ENCODE measurements at places on chromosomes 6 and 20.

GRCh38 chr6:12354499-12354898 is 64.3 kb downstream of the EDN1 start:
- DNase-seq = no peak

GRCh38 chr6:11317885-11318771 is 85.7 kb upstream of the NEDD9 start:
- DNase-seq = peak; percentile 76

DNA sequence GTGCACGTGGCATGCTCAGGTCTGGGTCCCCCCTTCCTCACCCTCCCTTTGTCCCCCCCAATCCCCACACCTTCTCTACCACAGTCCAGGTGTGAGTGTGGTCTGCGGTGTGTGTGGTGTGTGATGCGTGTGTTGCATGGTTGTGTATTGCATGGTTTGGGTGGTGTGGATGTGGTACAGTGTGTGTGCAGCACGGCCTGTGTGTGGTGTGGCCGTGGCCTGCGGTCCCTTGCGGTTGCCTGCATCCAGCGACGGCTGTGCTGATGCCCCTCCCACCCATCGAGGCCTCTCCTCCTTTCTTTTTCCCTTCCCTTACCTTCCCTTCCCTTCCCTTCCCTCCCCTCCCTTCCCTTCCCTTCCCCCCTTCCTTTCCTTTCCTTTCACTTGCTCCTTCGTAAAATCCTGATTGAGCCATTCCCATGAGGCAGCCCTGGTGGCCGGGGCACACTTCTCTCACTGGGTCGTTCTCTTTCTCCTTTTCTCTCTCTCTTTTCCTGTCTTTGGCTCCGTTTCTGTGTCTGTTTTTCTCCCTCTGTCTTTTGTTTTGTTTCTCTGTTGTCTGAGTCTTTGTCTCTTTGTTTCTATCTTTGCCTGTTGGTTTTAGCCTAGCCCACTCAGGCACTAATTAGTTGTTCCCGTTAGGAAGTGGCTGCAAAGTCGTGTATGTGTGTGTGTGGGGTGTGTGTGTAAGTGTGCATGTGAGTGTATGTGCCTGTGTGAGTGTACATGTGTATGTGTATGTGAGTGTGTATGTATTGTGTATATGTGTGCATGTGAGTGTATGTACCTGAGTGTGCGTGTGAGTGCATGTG is 65.7 kb downstream of the SRC start:
- DNase-seq = peak; percentile 35

GRCh38 chr20:46709055-46709458 is 392 bp upstream of the SLC2A10 start:
- no peak for DNase-seq

DNA sequence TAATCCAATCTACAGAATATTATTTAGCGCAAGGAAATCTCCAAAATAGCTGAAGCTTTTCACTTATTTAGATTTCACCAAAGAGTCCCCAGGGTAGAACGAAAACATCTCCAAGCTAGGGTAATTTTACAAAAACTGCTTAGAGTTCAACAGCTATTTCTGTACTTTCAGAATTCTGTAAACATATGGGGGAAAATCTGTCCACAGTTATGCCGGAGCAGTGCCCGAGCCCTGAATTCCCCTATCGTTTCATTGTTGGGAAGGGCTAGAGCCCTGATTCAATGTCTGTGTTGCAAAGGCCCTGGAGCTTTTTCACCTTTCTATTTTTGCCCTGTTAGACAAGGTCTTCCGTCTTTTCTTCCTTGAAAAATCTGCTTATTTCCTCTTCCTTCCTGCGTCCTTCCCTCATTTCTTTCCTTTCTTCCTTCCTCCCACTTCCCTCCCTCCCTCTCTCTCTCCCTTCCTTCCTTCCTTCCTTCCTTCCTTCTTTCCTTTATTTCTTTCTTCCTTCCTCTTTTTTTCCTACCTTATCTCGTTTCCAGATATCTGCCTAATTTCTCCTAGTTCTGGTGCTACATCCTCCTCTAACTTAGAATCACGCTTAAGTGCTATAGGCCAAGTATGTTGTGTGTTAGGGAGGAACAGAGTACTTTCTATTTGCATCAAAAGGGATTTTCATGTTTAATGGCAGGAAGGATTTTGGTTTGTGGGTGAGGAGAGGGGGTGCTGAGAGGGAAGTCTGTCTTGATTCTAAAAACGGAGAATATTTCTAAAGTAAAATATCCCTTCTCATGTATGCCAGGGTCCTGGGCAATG is 122.5 kb upstream of the BMP2 start:
- peak; percentile 85 for DNase-seq

DNA sequence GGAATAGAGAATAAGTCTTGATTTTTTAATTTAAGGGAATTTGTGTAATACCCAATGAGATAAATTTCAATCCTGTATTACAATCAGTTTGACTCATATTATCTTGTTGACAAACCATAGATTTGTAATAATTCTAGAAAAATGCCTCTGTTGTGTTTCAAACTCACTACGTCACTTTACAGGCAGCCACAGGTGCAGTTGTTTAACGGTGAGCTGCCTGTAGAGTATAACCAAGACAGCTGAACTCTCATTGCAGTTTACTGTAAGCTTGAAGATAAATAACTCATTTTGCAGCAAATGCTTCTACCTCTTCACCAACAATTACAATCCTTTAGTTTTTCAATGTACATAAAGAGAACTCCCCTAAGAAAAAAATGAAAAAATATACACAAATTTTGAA is 114.3 kb downstream of the PRKN start:
- no peak for DNase-seq

GRCh38 chr6:112934433-112935327 is 587.5 kb downstream of the RFPL4B start:
- no peak for DNase-seq

DNA sequence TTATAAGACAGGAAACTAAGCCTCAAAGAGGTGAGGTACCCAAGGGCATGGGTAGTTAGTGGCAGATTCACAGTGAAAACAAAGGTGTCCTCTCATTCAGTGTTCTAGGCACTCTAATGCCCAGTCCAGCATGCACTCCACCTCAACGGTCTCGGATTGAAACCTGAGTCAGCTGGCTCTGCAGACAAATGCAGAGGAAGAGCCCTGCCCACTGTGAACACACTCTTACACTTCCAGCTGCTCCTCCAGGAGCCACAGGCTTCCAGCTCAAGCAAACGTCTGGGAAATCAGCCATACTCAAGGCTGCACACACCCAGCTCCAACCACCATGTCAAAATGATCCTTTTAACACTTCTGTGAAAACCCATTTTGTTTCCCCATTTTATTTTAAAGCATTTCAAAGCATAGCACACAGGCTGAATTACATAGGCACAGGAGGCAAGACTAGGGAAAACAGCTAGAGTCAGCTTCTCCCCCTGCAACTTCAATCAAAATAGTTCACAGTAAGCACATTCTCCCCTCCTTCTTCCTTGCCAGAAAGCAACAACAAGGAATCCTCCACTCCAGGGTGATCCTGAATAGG is 3.0 kb upstream of the IL17A start:
- DNase-seq = no peak

GRCh38 chr20:23320317-23320716 is 30.3 kb upstream of the NXT1 start:
- peak; percentile 72 for DNase-seq

- no peak for DNase-seq
Observed at GRCh38 chr20:13816757-13817156, 31.9 kb downstream of the NDUFAF5 start.

GRCh38 chr6:15512721-15513120 is 150.1 kb downstream of the DTNBP1 start:
- DNase-seq = peak; percentile 73

GRCh38 chr6:3133515-3133914 is 15.0 kb downstream of the BPHL start:
- no peak for DNase-seq

DNA sequence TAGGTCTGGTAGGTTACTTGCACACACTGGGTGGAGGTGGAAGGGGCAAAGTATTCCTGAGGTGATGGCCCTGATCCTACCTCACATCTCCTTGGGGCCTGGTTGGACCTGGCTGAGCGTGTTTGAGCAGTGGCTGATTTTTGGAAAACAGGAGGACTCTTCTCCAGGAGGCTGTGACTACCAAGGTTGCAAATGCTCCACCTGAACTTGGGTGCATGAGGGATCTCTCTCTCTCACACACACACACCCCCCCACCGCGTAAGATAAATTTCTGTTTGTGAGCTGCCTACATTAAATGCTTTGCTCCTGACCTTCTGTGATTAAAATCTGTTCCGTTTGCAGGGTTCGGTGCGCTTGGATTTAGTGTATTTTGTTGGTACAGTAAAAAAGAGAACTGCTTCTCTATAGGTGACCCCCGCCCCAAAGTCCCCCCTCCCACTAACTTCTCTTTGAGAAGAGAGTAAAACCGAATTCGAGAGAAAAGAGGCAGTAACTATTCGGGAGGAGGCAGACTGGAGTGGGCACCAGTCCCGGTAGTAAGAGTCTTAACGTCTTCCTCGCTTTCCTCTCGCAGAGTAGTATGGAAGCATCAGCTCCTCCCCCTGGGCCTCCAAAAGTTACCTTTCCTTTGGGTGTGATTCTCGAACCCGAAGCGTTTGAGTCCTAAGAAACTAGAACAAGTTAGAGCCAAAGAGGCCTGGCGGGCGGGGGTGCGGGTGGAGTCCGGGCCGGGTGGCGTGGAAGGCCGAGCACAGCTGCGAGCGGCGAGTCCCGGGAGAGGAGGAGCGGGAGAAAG is 585 bp upstream of the DSE start:
- DNase-seq = no peak

- no peak for DNase-seq
Observed at GRCh38 chr20:46670228-46670584, 18.9 kb upstream of the SLC13A3 start.

DNA sequence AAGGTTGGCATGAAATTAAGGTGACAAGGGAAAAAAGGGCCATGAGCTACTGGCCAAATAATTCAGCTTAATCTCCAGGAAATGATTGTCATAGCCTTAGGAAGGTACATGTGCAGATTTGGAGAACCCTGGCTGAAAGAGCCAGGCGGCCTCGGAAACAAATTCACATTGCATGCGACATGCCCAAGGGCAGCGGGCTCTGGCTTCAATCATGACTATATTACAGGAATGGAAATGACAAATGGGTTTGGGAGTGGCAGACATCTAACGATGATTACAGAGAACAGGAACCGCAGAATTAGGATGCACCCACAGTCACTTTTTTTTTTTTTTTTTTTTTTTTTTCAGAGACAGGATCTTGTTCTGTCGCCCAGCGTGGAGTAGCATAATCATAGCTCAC is 112.4 kb upstream of the SALL4 start:
- DNase-seq = no peak

DNA sequence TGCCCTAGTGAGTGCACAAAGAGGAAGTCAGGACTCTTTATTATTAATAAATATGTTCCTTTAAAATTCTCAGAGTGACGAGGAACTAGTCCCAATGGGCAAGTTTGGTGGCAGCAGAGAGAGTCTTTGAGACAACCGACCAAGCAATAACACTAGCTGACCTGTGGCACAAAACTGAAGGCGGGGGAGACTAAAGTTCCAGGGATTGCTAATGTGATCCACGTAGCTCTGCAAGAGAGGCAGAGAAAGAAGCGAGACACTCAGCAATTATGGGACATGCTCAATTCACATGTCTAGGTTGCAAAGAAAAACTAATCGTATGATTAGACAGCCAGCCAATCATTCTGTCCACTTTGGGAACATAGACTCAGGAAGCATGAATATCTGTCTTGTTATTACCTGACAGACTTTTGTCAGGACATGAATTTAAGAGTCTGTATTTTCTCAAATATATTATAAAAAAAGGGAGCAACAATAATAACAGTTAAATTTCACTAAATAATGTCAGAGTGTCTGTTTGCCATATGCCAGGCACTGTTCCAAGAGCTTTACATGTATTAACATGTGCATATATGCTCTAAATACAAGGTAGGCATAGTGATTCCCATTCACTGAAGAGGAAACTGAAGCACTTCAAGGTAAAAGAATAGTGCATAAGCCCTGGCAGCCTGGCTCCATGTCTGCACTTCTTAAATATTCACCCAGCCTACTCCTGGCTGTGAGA is 81.0 kb downstream of the COL9A1 start:
- DNase-seq = no peak

GRCh38 chr20:42130810-42131596 is 512.8 kb upstream of the CHD6 start:
- no peak for DNase-seq

GRCh38 chr20:39421571-39422105 is 459.5 kb downstream of the DHX35 start:
- no peak for DNase-seq

DNA sequence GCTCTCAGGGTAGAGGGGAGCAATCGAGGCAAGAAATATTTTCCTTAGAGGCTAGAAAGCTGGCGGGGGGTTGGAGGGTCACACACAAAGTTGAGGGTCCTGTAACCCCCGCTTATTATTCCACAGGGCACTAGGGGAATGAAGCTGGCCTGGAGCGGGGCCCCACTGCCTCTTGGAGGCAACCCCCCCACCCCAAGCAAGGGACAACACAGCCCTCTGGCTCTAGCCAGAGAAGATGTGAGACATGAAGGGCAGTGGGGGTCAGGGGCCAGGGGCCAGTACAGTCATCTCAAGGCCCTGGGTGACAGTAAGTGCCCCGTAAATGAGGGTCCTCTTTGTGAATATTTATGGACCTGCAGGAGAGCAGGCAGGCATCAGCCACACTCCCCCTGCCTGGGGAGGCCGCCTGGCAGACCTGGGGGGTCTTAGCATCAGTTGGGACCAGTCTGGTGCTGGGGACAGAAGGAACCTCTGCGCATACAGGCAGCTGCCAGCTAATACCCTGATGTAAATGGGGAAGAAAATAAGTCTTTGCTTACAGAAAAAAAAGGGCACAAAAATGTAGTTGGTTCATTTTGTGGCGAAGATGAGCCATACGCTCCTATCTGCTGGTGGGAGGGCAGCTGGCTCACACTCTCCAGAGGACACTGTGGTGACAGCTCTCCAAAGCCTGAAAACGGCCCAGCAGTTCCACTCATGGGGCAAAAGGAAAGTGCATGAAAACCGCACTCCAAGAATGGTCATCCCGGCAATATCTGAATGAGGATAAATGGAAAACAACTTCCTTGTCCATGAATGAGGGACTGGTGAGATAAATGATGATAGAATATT is 21.9 kb downstream of the SPATA2 start:
- DNase-seq = peak; percentile 88

- no peak for DNase-seq
Observed at GRCh38 chr6:106783640-106784566, 154.5 kb downstream of the QRSL1 start.

GRCh38 chr20:32999603-33000250 is 4.5 kb downstream of the SUN5 start:
- DNase-seq = peak; percentile 70

DNA sequence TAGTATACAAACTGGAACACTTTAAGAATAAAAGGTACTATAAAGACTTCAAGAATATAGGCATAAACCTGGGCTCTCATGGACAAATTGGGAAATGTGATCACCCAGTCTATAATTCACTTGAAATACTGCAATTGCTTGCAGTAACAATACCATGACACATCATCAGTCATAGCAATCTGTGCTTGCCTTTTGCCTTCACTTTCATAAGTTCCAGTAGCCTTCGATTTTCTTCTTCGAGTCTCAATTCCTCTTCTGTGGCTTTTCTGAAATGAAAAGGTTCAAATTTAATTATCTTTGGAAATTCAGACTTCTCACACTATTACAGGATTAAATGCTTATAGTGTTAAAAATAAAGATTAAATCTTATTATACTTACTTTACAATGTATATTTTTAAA is 96.3 kb upstream of the ZBTB24 start:
- peak; percentile 61 for DNase-seq

GRCh38 chr6:77092971-77093370 is 370.3 kb downstream of the HTR1B start:
- DNase-seq = no peak

- DNase-seq = no peak
Observed at GRCh38 chr6:4352731-4353130, 217.4 kb upstream of the ECI2 start.

GRCh38 chr6:67210450-67210849 is 1424.6 kb upstream of the ADGRB3 start:
- no peak for DNase-seq
